ENCODE measurements at places on chromosomes 11 and 22.

DNA sequence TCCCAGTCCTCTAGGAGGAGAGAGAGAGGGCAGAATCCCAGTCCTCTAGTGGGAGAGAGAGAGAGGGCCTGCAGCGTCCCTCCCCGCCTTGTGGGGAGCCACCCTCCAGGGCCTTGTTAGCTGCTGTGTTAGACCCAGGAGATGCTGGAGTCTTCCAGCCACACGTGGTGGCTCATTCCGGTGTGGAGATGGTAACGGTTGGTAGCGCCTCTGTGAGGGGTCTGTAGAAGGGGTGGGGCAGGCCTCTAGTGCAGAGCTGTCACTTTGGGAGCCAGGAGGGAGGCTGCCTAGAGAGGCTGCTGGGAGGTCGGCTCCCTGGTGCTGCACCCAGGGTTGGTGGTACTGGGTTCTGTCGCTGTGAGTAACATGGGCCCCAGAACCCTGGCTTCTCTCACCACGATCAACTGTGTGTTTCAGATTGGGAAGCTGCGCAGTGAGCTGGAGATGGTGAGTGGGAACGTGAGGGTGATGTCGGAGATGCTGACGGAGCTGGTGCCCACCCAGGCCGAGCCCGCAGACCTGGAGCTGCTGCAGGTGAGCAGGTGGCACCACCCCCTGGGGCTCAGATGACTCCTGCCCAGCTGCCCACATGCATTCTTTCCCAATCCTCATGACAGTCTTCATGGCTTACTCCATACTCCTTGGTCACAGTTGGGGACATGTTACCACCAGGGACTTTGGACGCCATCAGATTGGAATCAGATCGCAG, 27.3 kb downstream of the TOM1 start:
- no peak for DNase-seq

- no peak for DNase-seq
Measured at GRCh38 chr11:64220271-64220670, 5.7 kb downstream of the TRPT1 start.

DNA sequence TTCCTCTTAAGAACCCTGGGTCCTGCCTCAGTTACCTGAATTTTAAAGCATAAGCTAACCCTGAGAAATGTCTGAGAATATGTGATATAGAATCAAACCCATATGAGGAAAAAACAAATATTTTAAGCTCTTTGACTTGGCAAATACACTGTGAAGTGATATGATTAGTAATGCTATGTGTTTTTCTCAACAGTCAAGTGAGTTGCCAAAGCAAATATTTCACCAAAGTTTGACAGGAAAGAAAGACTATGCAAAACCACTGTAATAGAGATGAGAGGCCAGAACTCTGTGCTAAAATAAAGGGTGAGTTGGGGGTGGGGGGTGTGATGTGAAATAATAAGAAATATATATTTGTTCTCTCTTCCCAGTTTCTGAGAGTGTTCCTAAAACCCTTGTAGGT, 613.5 kb upstream of the CCDC179 start:
- no peak for DNase-seq

GRCh38 chr22:26927821-26928220, 270.4 kb downstream of the MIAT start:
- DNase-seq: no peak

DNA sequence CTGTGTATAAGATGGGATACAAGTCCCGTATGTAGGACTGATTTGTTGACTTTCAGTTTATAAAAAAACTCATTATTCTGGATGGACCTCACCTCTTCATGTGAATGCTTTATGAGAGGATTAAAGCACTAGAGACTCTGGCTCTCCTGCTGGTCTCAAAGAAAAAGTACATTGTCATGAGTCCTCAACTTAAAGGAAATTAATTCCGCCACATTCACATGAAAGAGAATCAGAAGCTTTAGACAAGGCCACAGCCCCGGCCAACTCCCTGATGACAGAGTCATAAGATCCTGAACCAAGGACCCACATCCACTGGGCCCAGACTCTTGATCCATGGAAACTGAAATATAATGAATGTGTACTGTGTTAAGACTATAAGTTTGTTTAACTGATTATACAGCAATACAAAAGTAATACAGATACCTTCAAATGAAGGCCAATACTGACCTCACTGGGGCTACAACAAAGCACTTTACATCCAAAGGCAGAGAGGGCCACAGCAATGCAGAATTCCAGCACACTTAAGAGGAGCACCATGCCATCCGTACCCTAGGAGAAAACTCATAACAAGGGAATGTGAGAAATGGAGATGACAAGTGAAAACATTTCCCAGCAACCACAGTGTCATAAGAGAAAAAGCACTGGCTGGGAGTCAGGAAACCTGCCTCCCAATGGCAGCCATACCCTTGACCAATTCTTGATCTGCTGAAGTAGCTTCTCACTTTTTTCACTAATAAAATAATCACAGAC, 25.4 kb upstream of the MS4A6A start:
- no peak for DNase-seq

GRCh38 chr11:68992743-68993255, 12.0 kb upstream of the MRGPRD start:
- no peak for DNase-seq

Data from GOT3 (cell line).